ENCODE measurements at places on chromosomes 3 and 15.

DNA sequence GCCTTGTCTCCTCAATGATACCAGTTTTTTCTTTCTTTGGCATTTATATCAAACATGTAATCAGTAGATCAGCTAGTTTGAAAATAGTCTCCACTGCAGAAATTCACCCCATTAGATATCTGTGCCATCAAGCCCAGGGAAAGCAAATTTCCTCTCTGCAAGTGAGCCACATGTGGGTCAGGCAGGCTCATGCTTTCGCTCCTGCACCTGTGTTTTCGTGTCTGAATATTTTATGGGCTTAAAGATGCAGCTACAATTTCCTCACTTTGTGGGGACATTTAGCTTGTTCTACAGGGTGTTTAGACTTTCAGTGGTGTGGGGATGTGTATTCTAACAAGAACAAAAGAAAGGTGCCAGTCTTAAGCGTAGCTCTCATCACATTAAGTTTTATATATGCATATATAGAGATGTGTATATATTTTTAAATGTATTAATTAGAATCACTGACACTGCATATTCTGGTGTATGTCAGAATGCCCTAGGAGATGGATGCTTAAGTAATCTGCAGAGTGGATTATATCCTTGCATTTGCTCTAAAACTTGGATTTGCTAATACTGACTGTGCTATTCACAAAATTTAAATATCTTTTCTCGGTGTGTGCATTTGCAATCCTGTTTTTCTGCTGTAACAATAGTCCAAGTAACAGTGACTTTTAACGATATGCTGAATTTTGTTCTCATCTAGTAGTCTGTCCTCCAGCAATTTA is 372.6 kb downstream of the PTPRG start:
- DNase-seq = no peak

DNA sequence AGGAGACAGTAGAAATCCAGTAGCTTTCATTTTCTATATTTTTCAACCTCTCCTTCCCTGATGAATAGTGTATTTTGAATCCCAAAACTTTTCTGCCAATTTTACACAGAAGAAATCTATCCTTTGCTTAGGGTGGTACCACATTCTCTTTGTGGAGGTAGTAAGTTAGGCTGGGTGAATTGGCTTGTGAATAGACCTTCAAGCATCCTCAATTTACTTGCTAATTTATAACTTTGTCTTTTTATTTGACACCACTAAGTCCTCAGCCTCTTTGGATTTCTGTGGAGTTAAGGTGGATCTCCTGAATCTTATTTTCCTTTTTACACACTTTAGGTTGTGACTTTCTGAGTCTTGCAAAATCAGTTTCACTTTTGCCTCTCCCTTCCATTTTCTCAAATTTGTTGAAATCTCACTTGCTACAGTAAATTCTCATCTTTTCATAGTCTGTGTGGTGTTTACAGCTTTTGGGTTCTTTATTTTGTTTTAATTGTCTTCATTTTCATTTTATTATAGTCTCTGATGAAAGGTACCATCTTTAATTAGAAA is 5.7 kb upstream of the PLSCR1 start:
- no peak for DNase-seq

DNA sequence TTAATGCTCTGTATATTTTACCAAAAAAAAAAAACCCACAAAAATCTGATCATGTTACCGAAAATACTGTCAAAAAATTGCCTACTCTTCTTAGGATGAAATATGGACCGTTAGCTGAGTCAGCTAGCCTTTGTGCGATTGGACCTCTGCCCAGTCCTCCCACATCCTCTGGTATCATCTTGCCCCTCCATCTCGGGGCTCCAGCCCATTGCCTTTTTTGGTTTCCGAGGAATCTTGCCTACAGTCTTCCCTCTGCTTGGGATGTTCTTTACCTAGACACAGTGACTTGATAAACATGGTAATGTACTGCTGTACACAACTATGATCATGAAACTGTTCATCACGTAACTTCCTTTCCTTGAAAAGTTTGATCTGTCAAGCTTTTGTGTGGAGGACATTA is 371.4 kb downstream of the SV2B start:
- no peak for DNase-seq

- no peak for DNase-seq
Measured at GRCh38 chr15:41987925-41988275, 15.5 kb upstream of the EHD4 start.

- no peak for DNase-seq
Measured at GRCh38 chr15:73886717-73887345, 13.5 kb downstream of the TBC1D21 start.

DNA sequence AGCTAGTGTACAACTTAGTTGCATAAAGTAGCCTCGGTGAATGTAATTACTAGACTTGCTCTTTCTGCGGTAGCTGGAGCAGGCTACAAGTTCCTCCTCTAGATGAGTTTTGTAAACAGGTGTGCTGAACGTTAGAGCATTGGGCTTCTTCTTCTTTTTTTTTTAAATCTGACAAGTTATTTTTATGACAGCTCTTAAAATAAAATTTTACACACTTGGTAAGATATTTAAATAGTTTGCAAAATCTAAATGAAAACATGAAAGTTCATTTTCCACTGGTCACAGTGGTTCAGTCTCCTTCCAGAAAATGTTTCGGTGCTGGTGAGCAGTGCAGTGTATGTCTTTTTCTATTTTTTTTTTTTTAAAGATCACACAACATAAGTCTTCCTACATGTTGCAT is 3.0 kb downstream of the CCR9 start:
- no peak for DNase-seq

- no peak for DNase-seq
Measured at GRCh38 chr3:80770106-80771074, 991.1 kb downstream of the GBE1 start.

DNA sequence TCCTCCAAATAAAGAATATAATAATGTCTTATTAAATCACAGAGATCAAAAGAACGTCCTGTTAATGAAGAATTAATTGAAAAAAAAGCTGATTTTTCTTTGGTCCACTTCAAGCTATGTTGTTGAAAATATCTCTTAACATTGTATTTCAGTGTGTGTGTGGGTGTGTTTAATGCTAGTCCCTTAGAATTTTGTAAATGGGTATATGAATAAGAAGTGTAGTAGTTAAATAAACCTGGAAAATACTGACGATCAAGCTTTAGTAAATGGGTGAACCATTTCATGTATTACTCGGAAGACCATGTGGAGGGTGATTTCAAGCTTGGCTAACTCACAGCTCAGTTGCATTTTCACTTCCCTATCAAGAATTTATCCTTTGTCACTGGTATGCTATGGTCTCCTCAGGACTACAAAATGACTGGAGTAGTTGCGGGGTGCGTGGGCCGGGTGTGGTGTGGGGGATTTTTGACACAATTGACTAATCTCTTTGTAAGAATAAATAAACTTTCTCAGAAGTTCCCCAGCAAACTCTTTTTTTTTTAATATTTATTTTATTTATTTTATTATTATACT is 586.4 kb downstream of the GRM7 start:
- DNase-seq = no peak

- no peak for DNase-seq
Measured at GRCh38 chr3:183210862-183211341, 42.2 kb upstream of the B3GNT5 start.

GRCh38 chr3:48371651-48372376 is at the start of gene FBXW12:
Gene FBXW12, plus strand, starts transcription at chr3:48372219. Its CDS starts 549 bp downstream, at chr3:48372768.
- DNase-seq = no peak

DNA sequence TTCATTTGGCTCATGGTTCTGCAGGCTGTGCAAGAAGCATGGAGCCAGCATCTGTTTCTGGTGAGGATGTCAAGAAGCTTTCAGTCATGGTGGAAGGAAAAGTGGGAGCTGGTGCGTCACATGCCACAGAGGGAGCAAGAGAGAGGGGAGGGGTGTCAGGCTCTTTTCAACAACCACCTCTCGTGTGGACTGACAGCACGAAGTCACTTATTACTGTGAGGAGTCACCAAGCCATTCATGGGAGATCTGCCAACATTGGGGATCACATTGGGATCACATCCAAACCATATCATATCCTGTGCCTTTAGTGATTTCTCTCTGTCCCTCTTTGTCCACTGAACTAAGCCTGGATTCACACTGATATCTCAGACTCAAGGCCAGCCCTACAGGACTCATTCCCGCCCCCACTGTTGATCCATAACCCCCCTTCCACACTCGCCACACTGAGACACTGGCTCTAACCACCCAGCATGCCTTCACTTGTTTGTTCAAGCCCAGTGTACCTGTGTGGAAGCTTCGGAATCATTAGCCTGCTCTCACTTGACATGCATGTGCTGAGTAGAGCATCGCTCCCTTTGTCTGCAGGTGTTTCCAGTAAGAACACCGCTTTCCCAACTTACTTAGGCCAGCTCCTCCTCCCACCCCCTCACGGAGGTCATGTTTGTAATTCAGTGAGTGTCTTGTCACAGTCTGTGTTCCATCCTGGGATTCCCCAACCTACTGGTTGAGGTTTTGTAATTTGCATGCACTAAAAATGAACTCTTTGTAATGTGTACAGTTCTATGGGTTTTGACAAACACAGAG is 132.2 kb downstream of the KLF13 start:
- no peak for DNase-seq

- no peak for DNase-seq
Measured at GRCh38 chr3:198043119-198043518, 83.1 kb downstream of the LMLN start.

GRCh38 chr15:93035092-93035915 is 53.7 kb downstream of the RGMA start:
- DNase-seq = no peak

GRCh38 chr3:123447416-123447748 is 1.5 kb downstream of the ADCY5 start:
- no peak for DNase-seq

- DNase-seq = no peak
Measured at GRCh38 chr3:71944482-71945065, 159.6 kb upstream of the PROK2 start.

GRCh38 chr15:83973816-83974215 is 261.8 kb upstream of the GOLGA6L4 start:
- no peak for DNase-seq

DNA sequence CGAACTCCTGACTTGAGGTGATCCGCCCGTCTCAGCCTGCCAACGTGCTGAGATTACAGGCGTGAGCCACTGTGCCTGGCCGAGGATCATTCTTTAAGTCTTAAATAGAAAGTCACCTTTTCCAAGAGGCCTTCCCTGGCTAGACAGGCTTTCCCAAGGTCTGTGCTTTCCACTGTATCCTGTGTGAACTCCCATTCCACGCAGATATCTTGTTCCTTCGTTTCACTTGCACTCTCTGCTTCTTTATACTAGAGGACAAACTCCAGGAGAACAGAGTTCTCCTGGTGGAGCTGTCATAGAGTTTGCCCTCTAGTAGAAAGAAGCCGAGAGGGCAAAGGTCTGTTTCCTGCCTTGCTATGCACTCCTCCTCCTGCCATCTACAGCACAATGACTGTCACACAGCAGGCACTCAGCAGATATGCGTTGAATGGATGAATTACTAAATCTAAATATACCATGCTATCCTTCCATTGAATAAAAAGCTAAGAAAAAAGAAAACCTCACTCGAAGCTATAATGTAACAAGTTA is 211.2 kb downstream of the FOXP1 start:
- no peak for DNase-seq
